ENCODE measurements at places on chromosomes 4 and X.

- no peak for DNase-seq
These were observed 73.6 kb upstream of the QRFPR start for GRCh38 chr4:121454251-121454979.

GRCh38 chr4:125317525-125317877 is 2.7 kb downstream of the FAT4 start:
- DNase-seq = no peak

- DNase-seq = no peak
These were observed 215.8 kb upstream of the RASGEF1B start for GRCh38 chr4:81687471-81687870.

GRCh38 chr4:101101072-101101471 is 246.3 kb downstream of the PPP3CA start:
- no peak for DNase-seq

DNA sequence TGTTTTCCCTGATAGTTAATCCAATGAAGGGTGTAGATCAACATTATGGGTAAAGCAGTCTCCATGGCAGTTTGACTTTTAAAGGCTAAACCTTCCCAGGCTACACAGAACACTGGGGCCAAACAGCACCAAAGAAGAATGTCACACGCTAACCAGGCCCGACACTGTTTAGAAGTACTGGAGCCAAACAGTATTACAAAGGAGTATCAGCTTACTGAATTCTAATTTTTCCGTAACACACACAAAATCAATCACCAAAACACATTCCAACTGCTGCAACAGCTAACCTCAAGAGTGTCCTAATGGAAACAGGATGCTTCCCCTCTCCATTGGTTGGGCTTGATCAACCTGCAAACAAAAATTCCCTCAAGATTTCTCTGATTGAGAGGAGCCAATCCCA is 783.5 kb downstream of the PCDH18 start:
- no peak for DNase-seq

DNA sequence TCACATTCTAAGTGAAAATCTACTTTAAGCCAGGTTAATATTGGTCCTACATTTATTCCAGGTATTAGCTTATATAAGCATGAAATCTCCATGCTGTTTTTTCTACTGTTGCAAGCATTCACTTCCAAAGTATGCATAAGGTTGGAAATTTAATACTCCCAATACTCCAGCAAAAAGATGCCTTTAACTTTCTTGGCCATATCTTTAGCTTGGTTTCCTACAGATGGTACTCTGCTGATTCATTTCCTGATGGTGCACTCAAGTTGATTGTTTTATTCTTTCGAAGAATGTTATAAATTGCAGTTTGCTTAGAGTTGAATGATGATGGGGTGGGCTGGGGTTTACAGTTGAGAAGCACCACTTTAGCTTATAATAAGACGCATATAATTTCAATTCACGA is 330.2 kb downstream of the PTTG2 start:
- no peak for DNase-seq

DNA sequence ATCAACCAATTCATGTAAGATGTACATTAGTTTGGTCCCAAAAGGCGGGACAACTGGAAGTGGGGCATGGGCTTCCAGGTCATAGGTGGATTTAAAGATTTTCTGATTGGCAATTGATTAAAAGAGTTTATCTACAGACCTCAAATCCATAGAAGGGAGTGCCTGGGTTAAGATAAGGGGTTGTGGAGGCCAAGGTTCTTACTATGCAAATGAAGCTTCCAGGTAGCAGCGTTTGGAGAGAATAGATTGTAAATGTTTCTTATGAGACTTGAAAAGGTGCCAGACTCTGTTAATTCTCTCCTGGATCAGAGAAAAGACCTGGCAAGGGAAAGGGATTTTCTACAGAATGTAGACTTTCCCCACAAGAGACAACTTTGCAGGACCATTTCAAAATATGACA is 2.4 kb downstream of the MGST2 start:
- DNase-seq = no peak

GRCh38 chr4:5052204-5052702 is 973 bp downstream of the STK32B start:
- no peak for DNase-seq

- no peak for DNase-seq
These were observed 25.5 kb upstream of the FAM9C start for GRCh38 chrX:13069771-13070416.

GRCh38 chr4:176444741-176445140 is 125.0 kb downstream of the SPCS3 start:
- DNase-seq = no peak

- no peak for DNase-seq
These were observed at the start of gene RGN for GRCh38 chrX:47078129-47079043. RGN (plus strand) TSS chrX:47078443; CDS start chrX:47081145, 2,702 bp downstream.

GRCh38 chrX:136619899-136620505 is 28.0 kb upstream of the CD40LG start:
- DNase-seq = no peak

DNA sequence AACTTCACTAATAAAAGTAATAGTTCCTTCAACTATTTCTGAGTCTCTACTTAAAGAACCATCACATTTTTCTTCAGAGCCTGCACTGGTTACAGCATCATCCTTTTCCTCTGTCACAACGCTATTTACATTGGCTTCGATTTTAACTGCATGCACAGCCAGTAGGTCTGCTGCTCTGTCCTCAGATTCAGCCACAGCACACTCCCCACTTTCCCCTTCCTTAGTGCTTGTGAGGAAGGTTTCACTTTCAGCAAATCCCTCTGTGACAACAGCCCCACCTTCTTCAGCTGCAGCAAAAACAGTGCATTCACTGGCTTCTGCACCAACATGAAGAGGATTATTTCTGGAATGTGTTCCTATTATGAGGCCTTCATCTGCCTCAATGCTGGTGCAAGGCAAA is 25.7 kb downstream of the BOD1L1 start:
- no peak for DNase-seq

GRCh38 chr4:111754003-111754402 is 391.3 kb upstream of the FAM241A start:
- no peak for DNase-seq

GRCh38 chr4:93888308-93888707 is 59.8 kb downstream of the ATOH1 start:
- DNase-seq = no peak

DNA sequence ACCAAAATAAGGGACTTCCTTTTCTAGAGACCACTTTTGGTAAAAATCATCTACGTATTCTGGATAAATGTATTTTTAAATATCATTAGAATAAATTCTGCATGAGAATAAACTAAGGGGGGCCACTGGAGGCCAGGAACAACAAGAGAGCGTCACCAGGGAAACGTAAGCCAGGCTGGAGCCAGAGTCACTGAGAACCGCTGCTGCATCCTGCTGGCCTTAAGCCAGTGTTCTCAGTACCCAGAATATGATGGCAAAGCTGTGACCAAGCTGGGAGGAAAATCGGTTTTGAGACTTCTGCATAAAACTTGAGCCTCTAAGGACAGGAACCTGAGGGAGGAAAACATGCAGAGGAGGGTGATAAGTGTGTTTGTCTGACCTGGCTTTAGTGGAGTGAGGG is 63.0 kb upstream of the FAM9A start:
- no peak for DNase-seq

DNA sequence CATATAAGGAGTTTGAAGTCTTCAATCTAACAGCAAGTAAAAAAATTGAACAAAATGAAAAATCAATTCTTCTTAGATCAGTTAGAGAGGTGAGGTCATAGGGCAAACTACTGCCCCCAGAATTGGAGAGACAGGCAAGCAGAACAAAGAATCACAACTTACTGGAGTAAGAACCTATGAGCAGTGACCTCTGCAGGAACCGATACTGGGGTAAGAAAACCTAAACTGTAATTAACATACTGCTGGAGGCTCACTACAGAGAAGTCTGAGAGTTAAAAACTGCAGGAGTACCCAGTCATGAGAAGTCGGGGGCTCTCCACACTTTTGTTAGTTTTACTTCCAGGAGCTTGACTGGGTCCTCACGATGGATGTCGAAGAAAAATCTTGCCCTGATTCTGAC is 16.0 kb downstream of the CLDN22 start:
- DNase-seq = no peak

GRCh38 chr4:126318376-126318775 is 1003.6 kb downstream of the FAT4 start:
- no peak for DNase-seq

DNA sequence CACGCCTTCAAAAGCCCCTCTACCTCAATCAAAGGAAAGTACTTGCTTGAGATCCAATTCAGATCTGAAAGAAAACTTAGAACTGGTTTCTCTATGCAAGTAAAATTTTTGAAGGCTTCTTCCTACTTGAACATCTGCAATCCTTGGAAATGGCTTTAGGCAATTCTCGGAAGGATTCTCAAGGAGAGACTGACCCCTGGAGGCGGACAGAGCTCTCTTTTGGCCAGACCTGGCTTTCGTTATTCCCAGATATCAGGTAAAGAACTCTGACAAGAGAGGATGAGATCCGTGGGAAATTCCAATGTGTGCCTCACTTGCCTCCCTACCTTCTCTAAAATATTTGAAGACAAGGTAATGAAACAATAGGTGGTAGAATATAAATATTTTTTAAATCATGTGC is 670.3 kb upstream of the FAM241A start:
- no peak for DNase-seq

GRCh38 chrX:125205133-125205917 is 114.3 kb upstream of the TEX13C start:
- no peak for DNase-seq

DNA sequence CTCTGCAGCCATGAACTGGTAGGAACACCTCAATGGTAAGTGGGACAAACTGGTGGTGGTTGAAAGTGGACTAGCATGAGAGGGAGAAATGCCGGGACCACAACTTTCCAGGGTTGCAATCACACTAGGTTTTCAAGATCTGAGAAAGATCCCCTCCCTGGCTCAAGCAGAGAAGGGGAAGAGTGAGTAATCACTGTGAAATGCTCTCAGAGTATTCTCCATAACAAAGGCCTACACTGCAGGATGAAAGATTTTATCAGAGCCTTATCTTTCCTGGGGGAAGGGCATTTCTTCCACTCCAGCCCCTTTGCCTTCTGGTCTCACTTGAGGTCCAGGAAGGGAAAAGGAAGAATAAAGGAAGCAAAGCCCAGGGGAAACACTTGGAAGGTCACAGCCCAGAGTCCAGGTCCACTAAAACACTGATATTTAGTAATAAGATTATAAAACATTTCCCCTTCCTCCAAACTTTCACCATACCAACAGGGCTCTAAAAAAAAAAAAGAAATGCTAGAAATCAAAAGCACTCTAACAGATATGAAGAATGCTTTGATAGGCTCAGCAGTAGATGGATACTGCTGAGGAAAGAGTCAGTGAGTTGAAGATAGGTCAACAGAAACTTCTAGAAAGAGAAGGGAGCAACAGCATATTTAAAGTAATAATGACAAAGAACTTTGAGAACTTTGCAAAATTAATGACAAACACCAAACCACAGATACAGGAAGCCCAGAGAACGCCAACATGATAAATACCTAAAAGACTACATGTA is 95.9 kb downstream of the WDFY3 start:
- DNase-seq = no peak

- DNase-seq = no peak
These were observed 4.5 kb downstream of the DTHD1 start for GRCh38 chr4:36285784-36286480.

- DNase-seq = no peak
These were observed 14.0 kb upstream of the KIAA0232 start for GRCh38 chr4:6768539-6768905.

GRCh38 chr4:122798101-122798500 is 28.5 kb upstream of the FGF2 start:
- DNase-seq = no peak

- no peak for DNase-seq
These were observed 79.0 kb downstream of the PDGFRA start for GRCh38 chr4:54308110-54308509.

- DNase-seq = no peak
These were observed 601.4 kb upstream of the AADAT start for GRCh38 chr4:170691168-170691567.

DNA sequence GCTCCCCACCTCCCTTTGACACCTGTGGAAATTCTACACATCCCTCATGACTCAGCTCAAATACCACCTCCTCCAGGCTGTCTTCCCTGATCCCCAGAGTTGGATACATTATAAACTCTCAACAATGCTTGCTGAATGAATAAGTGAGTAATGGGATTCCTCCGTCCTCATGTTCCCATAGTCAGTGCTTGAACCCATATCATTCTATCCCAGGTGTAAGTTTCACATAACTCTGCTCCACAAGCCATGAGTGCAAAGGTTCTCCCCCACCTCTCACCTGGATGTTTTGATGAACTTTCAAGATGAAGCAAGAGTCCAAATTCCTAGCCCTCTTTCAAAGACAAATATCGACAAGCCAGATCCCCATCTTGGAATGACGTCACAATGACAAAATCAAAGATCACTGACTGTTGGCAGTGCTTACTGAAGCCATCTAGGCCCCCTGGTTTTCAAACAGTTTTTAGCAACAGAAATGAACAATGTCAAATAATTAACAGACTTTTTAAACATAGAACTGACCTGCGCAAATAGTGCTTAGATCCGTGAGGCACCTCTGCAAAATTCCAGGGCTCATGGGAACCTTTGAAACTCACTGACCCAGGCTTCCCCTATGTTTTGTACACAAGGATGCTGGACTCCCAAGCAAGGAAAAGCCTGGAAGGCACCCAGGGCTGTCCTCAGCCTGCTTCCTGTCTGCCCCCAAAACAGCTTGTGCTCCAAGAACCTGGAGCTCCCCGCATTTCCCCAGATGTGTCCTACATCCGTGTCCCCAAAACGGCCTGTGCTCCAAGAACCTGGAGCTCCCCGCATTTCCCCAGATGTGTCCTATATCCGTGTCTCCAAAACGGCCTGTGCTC is 4.0 kb downstream of the SLC2A9 start:
- no peak for DNase-seq

- DNase-seq = no peak
These were observed 50.1 kb upstream of the ADRA2C start for GRCh38 chr4:3715855-3716630.

- DNase-seq = no peak
These were observed 543 bp downstream of the NFXL1 start for GRCh38 chr4:47913861-47914219.

DNA sequence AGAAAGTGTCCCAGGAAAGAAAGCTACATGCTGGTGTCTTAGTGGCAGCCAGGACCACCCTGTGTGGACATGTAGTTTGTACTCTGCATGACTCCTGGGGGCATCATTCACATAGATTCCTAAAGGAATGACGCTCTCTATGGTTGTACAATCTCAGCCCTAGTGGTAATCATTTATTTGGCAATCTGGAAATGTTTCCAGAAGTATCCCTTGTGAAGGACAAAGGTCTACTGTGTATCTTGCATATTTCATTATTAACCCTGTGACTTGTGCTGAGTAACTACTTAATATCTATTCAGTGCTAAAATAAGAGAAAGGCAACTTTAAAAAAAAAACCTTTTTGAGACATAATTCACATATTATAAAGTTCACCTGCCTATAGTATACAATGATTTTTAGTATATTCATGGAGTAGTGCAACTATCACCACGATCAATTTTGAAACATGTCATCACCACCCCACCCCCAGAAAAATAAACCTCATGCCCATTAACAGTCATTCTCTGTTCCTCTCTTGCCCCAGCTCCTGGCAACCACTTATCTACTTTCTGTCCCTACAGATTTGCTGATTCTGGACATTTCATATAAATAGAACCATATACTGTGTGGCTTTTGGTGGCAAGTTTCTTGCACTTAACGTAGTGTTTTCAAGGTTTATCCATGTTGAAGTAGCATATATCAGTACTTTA is 51.7 kb downstream of the SHROOM3 start:
- no peak for DNase-seq

- DNase-seq = no peak
These were observed 952.7 kb upstream of the SLIT2 start for GRCh38 chr4:19298998-19299397.

Data from NCI-H1417 treated with DMSO at 0.1 percent for 48 hours (cell line).